ENCODE measurements at places on chromosomes 1 and 21.

DNA sequence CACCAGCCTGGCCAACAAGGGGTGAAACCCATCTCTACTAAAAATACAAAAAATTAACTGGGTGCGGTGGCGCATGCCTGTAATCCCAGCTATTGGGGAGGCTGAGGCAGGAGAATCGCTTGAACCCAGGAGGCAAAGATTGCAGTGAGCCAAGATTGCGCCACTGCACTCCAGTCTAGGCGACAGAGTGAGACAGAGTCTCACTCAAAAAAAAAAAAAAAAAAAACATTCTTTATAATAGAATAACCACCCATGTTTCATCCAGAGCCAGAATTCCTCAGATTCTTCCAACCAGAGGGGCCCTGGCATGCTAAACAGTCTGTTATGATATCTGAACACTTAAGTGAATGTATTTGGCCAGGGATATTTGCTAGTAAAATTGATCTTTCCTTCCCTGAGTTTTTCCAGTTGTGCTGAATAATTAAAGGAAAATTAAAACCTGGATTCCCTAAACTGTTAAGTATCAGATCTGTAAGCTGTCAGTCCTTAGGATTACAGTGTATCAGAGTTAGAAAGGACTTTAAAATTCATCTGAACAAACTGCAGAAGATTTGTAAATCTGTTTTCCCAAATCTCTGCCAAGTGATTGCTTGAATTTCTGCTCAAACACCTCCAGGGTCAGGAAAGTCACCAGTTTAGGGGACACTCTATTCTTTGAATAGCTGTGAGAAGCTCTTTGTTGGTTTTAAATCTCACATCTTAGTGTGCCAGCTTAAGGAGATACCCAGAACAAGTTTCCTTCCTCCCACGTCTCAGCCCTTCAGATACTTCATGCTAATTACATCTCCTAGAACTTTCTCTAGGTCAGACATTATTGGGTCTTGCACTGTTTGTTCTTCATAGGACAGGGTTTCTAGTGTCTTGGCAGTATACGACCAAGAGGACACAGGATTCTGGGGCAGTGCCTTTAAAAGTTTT, 84.6 kb upstream of the BMP8A start:
- no peak for DNase-seq

- DNase-seq, result no peak
Observed at GRCh38 chr1:26998429-26999300, 5.2 kb downstream of the TRNP1 start.

GRCh38 chr1:194959795-194960194, 1648.4 kb downstream of the KCNT2 start:
- DNase-seq, result no peak

- no peak for DNase-seq
Observed at GRCh38 chr1:159892944-159893343, 7.0 kb downstream of the CFAP45 start.

- DNase-seq, result no peak
Observed at GRCh38 chr1:59318271-59318860, 21.5 kb downstream of the FGGY start.

- no peak for DNase-seq
Observed at GRCh38 chr1:89581859-89582258, 51.1 kb upstream of the LRRC8C start.

- DNase-seq, result no peak
Observed at GRCh38 chr1:197923038-197923437, 5.9 kb downstream of the LHX9 start.

GRCh38 chr1:17061892-17062291, 8.1 kb upstream of the SDHB start:
- no peak for DNase-seq

DNA sequence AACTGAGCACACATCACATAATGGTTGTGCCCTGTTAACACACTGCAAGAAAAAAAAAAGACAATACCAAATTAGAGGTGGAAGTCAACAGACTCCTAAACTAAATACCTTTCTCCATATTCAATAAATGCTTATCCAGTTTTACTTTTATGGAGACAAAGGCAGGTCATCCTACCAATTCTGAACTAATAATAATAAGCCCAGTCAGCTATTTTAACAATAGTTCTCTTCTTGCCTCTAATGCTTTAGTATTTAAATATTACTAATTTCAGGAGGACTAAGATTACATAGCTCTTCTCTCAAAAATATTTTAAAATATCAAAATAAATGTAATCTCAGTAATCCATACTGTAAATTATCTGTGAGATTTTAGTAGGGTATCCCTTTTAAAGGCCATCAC, 10.5 kb downstream of the COPA start:
- no peak for DNase-seq

All from NCI-H1694 treated with DMSO at 0.1 percent for 48 hours (cell line).